NCI-H187 treated with DMSO at 0.1 percent for 48 hours (cell line): ENCODE measurements at places on chromosomes 5 and 9.

GRCh38 chr5:149766460-149767280 lies 36.6 kb downstream of the PPARGC1B start:
- DNase-seq, result no peak

- DNase-seq, result no peak
These were observed 942 bp downstream of the PHF2 start for GRCh38 chr9:93577078-93577974.

DNA sequence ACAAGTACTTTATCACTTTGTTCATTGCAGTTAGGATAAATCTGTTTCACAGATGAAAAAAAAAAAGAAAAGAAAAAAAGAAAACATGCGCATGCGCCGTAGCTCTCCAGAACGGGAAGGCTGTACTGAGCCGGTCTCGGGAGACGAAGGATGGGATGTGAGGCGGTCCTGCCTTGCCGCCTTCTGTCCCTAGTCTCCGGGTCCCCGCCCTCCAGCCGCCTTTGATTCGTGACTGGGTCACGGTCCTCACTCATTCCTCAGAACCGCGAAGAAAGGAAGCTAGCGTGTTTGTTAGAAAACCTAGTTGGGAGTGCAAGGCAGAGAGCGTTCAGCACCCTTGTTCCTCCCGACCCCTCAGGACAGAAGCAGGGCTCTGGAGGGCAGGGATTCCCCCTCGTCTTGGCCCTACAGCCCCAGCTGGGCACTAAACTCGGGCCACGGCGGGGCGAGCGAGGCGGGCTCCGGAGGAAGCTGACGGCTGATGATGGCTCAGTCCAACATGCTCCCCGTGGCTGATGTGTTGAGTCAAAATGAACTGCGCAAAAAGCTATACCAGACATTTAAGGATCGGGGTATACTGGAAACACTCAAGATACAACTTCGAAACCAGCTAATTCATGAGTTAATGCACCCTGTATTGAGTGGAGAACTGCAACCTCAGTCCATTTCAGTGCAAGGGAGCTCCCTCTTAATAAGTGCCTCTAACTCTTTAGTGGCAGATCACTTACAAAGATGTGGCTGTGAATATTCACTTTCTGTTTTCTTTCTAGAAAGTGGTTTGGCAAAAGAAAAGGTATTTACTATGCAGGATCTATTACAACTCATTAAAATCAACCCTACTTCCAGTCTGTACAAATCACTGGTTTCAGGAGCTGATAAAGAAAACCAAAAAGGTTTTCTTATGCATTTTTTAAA lies 40.0 kb downstream of the CPLANE1 start:
- DNase-seq, result no peak

DNA sequence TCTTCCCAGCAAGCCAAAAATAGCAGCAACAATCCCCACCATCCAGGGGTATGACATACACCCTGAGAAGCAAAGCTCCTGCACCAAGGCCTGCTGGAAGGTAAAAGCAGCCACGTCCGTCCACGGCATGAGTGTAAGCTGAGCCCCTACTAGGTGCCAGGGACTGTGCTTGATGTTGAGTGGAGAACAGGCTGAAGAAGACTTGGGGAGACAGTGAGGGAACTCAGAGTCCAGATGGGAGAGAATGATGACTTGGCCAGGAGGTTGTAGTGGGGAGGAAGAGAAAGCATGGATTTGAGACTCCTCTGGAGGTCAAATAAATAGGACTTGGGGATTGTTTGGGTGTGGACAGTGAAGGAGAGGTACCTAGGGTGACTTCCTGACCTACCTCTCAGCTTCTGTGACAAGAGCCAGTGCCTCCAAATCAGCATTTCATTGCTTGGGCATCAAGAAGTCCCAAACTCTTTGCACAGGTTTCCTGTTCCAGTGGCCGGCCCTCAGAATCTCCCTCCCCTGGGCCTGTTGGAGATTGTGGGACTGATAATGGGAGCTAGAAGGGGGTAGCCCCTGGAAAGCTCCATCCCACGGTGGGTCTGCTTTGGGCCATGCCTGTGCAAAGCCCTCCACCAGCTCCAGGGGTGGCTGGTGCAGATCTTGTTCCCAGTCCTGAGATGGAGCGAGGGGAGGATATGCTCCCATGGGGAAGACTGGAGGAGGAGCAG lies 58.3 kb upstream of the ADAMTS2 start:
- DNase-seq, result no peak

DNA sequence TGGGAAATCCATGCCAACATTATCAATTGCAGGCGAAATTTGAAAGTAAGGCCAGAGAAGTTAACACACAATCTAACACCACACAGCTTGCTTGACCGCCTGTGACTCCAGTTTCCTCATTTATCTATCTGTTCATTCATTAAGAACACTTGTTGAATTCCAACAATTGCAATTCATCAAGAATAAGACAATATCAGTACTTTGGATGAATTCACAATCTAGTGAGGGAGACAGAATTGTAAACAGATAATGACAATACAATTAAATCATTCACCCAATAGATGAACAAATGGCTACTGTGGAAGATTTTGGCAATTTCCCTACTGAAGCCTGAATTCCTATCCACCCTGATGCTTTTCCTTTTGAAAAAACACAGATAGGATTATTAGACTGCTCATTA lies 181.6 kb downstream of the TRIM36 start:
- no peak for DNase-seq

DNA sequence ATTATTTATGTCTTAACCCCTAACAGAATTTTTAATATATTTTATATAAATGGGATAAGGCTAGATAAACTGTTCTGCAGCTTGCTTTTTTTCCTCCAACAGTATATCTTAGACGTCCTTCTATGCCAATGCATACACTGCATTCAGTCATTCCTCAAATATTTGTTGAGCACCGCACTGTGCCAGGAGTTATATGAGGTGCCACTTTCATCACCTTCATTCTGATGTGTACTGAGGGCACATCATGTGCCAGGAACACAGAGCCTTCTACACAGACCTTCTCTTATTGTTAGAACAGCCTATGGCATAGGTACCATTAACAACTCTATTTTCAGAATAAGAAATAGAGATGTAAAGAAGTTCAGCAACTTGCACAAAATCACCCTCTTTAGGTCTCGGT lies 570.1 kb downstream of the CDK5RAP2 start:
- DNase-seq, result no peak

DNA sequence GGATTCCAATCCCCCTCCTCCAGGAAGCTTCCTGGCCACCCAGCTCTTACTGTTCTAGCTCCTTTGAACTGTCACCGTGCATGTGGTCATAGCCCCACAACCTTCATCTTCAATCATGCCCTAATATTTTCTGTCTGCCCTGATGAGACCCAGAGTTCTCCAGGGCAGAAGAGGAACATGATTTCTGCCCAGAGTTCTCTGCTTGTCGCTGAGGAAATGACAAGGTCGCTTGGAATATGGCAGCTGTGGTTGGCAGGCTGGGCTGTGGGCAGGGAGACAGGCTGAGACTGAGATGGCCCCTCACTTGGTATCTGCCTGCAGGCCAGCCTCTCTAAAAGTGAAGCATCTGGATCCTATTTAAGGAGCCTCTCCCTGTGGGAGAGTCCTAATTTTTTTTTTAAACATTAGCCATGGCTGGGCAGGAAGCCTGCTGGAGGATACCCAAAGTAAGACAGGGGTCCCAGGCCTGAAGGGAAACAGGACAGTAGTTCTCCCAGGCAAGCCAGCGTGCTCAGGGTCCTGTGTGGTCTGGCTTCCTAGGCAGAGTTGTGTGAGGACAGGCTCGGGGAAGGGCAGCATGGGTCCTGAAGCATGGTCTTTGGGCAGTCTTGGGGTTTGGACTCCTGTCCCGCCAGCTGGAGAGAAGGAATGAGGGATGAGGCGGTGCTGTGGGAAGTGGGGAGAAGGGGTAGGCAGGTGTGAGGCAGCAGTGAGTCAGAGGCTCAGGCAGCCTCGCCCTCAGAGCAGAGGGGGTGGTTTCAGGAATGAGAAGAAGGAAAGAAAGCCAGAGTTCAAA lies 242.1 kb downstream of the FSTL4 start:
- DNase-seq, result no peak

DNA sequence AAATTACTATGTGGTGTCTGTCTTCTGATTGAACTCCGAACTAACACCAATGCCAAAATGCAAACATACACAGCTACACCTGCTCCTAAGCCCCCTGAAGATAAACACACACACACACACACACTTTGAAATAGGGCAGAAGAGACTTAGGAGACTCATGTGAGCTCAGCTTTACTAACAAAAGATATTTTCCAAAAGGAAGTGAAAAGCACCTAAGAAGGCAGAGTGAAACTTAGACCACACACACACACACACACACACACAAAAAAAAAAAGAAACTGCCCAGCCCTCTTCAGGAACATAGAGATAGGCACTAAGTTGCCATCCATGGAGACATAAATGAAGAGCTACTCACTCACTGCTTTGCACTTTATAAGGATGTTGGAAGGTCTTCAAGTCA lies 45.2 kb upstream of the APC start:
- no peak for DNase-seq
